ENCODE measurements at places on chromosomes 2 and 18.

- no peak for DNase-seq
These were observed 95.2 kb downstream of the ZNF516 start for GRCh38 chr18:76399613-76400391.

DNA sequence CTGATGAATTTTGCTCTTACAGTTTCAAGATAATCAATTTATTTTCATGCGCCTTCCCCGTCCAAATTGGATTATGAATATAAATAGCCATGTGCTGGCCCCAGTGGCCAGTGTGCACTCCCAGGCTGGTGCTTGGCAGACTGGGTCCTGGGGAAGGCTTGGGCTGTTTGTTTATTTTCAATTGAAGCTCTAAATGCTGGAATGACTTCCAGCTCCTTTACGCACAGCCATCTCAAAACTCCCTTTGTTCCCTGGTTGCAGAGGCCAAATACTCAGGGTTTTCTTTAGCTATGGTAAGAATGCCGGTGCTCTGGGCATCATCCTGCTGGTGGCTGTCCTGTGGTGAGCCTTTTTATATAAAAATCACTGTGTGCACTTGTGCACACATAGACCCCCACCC is 131.5 kb downstream of the PRKCE start:
- DNase-seq, result no peak

GRCh38 chr2:15142069-15142689 is 419.0 kb downstream of the NBAS start:
- DNase-seq, result no peak

GRCh38 chr2:150859162-150859561 is 371.7 kb upstream of the RND3 start:
- DNase-seq, result no peak

- DNase-seq, result no peak
These were observed 46.4 kb downstream of the ZNF804A start for GRCh38 chr2:184644685-184645084.

Data from inflammatory macrophage (primary cell).